Sigmoid colon (tissue), 7 donors: ENCODE measurements at places on chromosomes 5 and 9. TPM values are rescaled to one million over a fixed set of nuclear protein-coding genes. Genes with fewer than 3 reads are reported as not detected.

GRCh38 chr5:110865400-110866094 is 126.7 kb downstream of the SLC25A46 start:
- no peak for DNase-seq

DNA sequence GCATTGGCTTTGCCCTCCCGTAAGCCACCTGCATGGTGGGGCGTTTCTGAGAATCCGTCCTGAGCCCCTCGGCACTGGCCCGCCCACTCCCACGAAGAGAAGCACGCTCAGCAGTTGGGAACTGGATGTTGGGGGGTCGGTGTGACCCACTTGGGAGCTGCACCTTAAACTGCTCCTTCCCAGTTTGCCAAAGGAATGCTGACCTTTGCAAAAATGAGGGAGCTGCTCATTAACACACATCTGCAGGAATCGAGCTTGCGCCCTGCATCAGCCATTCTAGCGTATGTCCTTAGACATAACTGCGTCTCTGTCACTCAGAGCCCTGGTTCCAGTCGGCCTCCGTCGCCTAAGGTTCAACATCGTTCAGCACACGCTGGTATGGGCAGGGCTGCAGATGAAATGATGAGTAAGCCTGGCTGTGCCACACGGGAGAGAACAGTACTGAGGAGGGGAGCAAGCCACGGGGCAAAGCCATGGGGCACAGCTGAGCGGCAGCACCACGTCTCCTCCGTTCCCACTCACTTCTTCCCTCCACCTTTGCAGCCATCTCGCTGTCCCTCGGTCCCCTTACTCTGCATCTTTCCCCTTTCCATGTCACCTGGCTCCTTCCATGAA is 28.8 kb upstream of the NCS1 start:
- DNase-seq = no peak

GRCh38 chr9:69997524-69997923 is 46.1 kb upstream of the MAMDC2 start:
- no peak for DNase-seq

DNA sequence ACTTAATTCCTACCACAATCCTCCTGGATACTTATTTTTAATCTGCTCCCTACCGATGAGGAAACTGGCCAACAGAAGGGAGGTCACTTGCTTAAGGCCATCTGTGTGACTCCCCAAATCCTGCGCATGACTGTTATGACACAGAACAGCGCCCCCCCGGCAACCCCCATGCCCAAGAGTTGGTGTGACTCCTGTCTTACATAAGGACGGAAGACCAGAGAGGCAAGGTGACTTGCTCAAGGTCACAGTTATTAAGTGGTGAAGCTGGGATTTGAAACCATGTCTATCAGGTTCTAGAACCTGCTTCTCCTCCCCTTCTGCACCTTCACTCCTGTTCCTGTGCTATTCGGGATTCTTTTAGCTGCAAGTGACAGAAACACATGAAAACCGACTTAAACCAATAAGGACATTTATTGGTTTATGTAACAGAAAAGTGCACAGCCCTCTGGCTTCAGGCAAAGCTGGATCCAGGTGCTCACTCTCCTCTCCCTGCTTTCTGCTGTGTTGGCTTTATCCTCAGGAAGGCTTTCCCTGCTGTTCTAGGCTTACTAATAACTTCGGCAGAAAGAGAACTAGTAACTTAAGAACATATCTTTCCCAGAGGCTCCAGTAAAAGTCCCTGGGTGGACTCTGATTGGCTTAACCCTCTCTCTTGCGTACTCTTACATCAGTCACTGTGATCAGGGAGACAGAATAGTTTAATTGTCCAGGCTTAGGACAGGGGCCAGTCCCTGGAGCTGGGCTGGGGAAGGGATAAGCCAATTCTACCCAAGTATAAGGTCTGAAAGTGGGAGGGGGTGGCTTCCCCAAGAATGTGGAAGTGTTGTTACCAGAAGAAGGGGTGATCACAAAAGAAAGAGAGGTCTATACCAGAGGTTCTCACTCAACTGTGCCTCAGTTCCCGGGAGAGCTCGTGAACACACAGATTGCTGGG is 43.7 kb downstream of the FGF18 start:
- no peak for DNase-seq

- no peak for DNase-seq
These were observed 9.1 kb downstream of the PDE6A start for GRCh38 chr5:149935431-149935901.

DNA sequence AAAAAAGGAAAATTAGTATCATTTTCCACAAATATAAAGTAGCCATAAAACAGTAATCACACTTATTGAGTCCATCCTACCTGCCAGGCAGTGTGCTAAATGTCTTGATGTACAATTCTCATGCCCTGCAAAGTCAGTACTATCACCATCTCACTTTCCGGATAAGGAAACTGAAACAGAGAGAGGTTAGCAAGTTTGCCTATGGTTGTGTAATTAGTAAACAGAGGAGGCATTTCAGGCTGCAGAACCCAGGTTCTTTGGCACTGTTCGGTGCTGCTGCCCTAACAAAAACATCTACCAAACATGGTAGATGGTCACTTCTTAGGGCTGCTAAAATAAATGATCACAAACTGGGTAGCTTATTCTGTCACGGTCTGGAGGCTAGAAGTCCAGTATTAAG is 22.6 kb downstream of the PLAC8L1 start:
- no peak for DNase-seq

DNA sequence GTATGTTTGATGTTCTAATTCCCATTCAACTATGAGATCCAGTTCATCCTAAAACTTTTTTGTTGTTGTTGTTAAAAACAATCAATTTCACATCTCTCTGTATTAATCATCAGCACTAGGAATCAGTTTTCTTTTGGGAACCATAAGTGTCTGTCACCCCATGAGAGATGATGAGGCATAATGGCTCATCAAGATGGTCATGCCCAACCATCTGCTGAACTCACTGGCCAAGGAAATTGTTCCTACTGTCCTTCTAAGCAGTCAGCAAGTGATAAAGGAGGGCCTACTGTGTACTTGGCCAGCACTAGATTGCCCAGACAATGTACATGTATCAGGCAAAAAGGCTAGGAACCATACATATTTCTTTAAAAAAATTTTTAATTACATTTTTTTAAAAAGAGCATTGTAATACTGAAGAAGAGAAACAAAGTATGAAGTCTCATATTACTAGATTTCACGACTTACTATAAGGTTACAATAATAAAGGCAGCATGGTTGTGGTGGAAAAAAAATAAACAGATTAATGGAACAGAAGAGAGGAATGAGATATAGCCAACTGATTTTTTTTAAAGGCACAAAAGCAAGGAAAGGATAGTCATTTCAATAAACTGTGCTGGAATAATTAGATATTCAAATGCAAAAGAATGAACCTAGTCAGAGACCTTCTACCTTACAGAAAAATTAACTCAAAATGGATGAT is 458.3 kb downstream of the SPOCK1 start:
- DNase-seq = no peak

- no peak for DNase-seq
These were observed at the start of gene ENTPD8 for GRCh38 chr9:137441289-137441934. Gene ENTPD8, minus strand, starts transcription at chr9:137441357. Its CDS starts 3,072 bp downstream, at chr9:137438285.

DNA sequence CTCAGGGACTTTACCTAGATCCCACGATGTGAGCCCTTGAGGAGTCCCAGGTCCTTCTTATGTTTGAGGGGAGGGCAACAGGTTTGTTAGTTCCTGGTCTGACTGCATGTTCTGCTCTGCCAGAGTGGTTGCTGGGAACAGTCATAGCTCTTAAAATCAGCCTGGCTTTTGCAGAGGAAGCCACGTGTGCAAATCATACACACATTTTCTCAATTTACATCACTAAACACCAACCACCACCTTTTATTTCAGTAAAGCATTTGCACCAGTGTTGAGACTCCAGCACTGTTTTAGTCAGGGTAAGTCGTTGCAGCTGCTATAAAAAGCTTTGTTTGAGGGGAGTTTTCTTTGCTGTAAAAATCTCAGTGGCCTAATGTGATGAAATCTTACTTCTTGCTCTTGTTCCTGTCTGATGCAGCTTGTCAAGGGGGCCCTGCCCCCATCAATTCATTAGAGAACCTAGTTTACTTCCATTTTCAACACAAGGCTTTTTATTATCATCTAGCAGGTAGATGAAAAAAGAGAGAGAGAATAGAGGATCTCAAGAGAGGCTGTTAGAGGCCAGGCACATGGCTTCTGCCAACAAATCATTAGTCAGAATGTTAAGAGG is 70.3 kb upstream of the VCAN start:
- DNase-seq = no peak

DNA sequence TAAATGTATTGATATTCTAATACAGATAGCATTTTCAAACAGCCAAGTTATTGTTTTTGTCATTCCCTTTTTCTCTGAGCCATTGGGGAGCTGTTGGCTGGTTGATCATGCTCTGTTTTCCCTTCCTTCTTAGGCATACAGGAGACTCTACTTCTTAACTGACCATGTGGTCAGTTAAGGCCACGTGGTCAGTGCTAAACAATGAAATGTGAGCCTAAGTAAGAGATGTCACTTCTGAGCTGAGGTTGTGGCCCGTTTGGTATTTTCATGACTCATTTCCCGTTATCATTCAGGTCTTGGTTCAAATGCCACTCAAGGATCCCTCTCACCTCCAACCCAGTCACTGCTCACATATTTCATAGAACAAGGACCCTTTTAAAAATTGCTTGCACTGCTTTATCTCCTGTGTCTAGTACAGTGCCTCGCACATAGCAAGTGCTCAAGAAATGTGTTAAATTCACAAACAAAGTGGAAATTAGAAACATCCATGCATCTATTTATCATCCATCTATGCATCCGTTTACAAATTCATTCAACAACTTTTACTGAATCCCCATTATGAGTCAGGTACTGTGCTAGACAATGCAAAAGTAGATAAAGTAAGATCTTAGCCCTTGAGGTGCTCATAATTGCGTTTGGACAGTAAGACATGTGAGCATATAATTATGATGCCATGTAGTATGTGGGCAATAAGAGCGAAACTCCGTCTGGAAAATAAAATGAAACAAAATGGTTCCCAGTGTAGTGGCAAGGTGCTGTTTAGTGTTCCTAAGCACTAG is 50.7 kb downstream of the ARRDC3 start:
- DNase-seq = no peak

DNA sequence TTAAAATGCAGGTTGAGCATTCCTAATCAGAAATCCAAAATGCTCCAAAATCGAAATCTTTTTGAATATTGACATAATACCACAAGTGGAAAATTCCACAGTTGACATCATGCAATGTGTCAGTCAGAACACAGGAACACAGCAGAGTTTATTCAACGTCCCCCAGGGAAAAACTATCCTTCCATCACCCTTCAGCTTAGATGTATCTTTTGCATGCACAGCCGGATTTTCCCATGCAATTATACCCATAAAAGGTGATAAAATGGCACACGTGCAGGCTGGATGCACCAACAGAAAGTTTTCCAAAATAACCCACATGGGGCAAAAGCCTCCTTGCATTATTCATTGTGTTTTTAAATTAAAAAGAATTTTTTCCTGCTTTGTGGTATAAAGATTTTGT is 71.2 kb downstream of the RAB24 start:
- DNase-seq = no peak

DNA sequence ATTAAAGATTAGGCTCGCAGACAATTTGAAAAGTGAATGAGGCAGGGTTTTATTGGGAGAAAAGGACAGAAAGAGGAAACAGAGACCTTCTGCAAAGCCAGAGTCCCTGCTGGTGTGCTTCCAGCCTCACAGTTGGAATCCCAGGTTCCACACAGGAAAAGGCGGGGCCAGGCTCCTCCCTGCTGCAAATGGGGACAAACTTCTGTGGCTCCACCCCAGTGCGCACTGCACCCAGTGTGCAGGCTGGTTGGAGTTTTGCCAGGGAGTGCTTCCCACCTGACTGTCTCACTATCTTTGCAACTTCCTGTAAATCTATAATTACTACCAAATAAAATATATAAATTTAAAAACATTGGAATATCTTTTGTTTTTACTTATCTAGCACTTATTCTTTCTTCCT is 386.0 kb upstream of the GRIN3A start:
- no peak for DNase-seq

DNA sequence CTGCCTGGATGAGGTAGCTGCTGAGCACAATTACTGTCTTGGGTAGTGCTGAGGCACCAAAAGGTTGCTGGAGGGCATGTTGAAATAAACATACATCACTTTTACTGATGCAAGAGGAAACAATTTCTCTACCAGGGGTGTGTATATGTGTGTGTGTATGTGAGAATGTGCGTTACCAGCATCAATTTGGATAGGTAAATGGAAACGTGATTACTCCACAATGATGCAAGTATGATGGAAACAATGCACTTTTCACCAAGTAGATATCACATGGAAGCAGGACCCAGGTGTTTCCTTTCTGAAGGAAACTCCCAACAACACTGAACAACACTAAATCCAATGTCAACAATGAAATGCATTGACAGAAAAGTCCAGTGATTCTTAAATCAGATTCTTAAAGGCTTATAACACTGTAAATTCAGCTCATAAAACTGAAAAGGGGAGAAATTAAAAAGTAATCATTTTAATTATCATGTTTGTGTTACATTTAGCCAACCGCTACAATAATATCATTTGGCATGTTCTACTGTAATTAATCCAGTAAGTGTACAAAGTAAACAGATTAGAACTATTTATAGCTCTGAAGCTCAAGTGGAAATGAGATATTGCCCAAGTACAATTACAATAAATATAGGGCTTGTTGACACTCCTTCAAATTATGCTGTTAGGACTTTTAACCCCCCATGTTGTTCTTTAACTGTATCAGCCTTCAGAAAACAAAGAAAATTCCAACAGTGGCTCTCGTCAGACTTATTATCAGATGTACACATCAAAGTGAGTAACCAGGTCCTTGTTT is 25.3 kb downstream of the YIPF5 start:
- no peak for DNase-seq

DNA sequence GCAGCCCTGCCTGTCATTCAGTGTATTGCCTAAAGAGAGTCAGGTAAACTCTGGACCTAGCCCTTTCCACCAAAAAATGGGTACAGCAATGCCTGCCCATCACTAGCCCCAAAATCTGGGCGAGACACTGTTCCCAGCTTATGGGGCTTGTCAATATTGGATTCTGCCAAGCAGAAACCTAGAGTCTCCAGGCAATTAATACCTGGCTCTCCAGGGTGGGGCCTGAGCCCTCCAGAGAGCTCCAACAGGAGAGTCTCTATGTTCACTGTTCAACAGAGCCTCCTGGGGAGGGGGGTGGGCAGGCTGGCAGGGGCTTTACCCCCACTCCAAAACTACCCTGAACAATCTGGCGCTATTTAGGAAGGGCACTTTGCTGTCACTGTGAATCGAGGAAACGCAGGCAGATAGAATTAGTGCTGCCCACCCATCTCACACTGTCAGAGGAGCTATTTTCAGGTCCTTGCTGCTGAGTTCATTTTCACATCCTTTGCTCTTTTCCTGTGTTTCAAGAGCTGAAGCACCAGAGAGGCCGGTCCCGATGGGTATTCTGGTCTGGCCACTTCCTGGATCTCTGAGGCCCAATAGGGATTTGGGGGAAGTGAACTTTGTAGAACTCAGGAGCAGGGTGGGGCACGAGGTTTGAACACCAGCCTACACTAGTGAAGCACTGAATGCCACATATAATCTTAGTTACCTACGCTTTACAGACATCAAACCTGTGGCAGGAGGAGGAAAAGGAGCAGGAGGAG is 121.8 kb downstream of the C5orf15 start:
- no peak for DNase-seq

- no peak for DNase-seq
These were observed 179.1 kb downstream of the GOLPH3 start for GRCh38 chr5:31995006-31995405.

- DNase-seq = no peak
These were observed 211.1 kb upstream of the TLE4 start for GRCh38 chr9:79360387-79361347.

Gene NRG2
- total RNA-seq = 3.4 TPM

Gene EIF4EBP3
- total RNA-seq = 7.4 TPM

Gene SLC1A3
- 21.8 TPM for total RNA-seq

Gene MELK
- 1.2 TPM for total RNA-seq

Gene IL3
- total RNA-seq = not detected

Gene GGTA1
- total RNA-seq = 12.8 TPM

Gene PRDM9
- not detected for total RNA-seq

Gene TSSK1B
- total RNA-seq = not detected

Gene C5orf63
- 4.1 TPM for total RNA-seq
